Activated CD4-positive, alpha-beta T cell treated with anti-CD3 and anti-CD28 coated beads, Interleukin-2, amount 10 ng/mL, durations not matched to agents 24 days and 14 days (primary cell): ENCODE measurements at places on chromosomes 6 and 20.

GRCh38 chr6:166830891-166831363, 125.4 kb downstream of the RNASET2 start:
- DNase-seq = no peak

DNA sequence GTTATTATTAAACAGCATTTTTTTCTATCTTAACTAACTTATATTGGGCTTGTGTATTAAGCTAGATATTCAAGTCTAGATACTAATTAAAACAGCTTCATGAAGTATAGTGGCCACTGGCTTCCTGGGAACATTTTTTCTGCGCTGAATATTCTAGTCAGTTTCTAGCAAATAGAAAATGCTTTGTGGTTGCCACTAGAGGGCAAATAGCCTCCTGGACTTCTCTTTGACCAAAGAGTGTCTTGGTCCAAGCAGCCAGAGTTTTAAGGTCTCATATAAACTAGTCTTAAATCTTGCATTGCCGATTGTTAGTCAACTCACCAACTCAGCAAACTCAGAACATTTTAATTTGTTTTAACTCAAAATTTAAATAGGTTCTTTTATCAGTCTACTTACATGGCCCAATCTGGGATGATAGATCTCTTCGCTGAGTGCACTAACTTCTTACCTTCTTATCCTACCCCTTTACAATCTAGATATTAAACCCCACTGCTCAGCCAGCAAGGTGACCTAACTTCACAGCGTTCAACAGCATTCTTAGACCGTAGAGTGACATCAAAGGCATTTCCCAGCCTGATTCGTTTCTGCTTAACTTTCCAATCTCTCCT, 24.6 kb upstream of the ID4 start:
- DNase-seq = no peak

GRCh38 chr6:43101497-43101896, 25.4 kb downstream of the PTK7 start:
- DNase-seq = no peak

GRCh38 chr6:4545893-4546292, 230.3 kb upstream of the CDYL start:
- DNase-seq = no peak

GRCh38 chr6:169568314-169569087, 133.3 kb downstream of the WDR27 start:
- DNase-seq = peak; percentile 53

DNA sequence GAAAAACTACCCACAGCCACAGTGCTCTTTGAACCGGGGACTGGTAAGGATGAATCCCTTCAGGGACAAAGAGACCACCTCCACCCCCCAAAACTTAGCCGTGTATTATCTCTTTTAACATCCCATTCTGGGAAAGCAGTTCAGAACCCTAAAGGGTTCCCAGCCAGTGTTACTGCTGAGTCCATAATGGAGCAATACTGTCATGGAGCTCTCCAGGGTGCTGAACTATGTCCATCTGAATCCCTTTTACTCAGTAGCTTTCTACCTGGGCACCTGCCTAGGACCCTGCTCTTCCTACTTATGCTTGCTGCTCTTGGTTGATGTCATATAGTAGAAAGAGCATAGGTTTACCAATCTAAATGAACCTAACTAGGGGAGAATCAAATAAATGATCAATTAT, 22.3 kb upstream of the SAYSD1 start:
- peak; percentile 88 for DNase-seq

- no peak for DNase-seq
Measured at GRCh38 chr6:158050955-158051354, 69.3 kb downstream of the SYNJ2 start.
